ENCODE measurements at places on chromosomes 12 and 14.

DNA sequence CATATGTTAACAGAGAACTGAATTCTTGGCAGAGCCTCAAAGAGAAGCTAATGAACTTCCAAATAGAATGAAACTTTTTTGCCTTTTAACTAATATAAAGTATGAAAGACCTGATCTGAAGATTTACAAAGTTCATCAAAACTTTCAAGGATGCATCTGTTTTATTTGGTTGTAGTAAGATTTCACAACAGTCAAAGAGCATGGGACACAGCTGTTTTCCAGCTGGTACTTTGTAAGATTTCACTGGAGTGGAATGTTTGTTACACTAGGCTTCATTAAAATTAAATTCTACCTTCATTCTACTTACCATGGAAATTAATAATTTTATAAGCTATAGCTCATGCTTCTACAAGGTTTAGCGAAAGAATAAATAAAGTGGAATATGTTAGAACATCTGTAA is 351.2 kb downstream of the SLC6A15 start:
- no peak for DNase-seq

DNA sequence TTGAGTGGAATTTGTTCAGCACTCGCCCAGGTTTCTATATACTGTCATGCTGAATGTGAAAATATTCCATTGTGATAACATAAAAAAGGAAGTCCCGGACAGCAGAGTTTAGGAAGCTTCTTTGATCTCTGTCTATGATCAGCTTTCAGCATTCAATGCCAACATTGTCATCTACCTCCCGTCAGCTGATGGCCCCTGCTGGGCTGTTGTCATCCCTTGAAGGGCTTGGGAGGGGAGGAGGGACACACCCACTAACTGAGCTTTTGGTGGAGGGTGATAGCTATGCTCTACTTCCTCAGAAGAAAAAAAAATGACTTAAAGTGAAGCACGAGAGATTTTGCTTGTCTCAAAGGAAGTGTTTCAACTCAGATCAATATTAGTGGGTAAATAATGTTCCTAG is 4.7 kb upstream of the KRT77 start:
- DNase-seq: no peak

GRCh38 chr12:105288311-105288996 is 42.0 kb upstream of the C12orf75 start:
- no peak for DNase-seq

DNA sequence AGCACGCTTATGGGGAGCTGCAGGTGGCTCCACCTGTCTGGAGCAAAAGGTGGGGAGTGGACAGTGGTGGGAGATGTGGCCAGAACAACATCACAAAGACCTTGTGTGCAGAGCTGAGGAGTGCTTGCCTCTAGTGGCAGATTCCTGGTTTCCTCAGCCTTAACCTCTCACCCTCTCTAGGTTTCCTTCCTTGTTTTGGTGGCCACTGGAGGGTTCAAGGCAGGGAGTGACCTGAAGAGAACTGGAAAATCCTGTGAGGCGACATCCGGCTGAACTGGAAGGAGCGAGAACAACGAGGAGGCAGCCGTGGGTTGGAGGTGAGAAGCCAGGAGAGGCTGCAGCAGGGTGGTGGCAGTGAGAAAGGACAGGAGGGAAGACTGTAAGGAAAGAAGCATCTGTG is 6.3 kb upstream of the FLVCR2 start:
- no peak for DNase-seq

DNA sequence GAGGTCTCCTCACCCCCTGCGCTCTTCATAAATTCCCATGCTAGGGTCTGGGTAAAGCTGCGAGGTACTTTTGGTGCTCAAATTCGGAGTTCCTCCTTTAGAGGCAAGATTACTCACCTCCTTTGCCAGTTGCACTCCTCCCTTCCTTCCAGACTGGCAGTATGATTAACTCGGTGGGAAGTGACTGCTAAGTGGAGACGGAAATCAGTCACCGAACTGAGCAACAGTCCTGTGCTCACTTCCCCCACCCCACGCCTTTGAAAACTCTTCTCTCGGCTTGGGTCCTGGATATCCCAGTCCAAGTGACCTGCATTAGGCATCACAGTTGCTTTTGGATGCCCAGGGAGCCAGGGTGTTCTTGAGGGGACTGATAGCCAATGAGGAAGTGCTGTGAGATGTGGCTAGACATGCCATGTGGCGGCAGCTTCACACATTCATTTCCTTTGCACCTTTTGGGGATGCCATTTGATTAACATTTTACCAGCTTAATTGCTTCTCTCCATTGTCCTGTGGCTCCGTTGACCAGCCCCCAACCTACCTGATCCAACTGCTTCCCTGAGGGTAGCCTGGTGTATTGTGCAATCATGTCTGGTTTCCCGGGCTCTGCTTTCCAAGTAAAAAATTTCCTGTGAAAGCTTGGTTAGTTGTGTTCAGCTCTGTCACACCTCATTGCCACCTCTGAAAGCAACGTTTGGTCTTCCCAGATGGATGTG is 840 bp downstream of the PNP start:
- no peak for DNase-seq

DNA sequence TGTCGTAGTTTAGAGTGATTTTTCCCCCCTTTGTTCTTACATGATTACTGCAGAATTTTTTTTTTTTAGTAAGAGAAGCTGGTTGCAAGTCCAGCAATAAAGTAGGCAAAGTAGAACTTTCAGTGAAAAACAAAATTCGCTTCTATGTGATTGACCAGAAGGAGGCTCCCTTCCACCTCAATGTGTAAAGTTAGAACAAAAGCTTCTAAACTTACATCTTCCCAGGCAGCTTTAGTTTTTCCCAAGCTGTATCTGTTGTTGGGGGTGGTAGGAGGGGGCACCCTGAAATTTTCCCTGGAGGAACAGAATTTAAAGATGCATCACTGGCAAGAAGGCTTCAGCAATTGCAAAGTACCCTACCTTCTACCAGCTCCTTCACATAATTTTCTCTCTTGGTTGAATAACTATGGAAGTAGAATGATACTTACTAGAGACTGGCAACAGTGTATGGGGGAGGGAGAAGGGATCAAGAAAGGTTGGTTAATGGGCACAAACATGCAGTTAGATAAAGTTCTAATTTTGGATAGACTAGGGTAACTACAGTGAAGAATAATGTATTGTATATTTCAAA is 87.3 kb upstream of the E2F7 start:
- DNase-seq: no peak

- DNase-seq: no peak
Measured at GRCh38 chr12:101604132-101604531, 9.4 kb downstream of the MYBPC1 start.

DNA sequence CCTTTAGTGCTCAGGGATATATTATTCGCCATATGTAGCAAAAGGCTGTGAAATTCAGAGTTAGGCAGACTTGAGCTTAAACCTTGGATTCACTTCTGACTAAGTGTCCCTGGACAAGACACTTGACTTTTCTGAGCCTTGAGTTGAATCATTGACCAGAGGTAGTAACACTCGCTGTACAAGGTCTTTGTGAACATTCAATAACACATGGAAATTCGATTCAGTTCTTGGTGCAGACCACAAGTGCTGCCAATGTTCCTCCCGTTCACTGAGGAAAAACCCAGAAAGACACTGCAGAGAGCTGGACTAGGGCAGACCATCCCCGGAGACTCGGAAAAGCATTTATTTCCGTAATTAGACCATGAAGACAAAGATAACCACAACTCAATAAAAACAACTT is 901.4 kb downstream of the AACS start:
- no peak for DNase-seq

GRCh38 chr12:54486173-54486867 is 11.2 kb upstream of the NCKAP1L start:
- DNase-seq: no peak

GRCh38 chr12:98453070-98453469 is 62.3 kb upstream of the TMPO start:
- DNase-seq: no peak

Data from stimulated activated CD4-positive, alpha-beta T cell treated with anti-CD3 and anti-CD28 coated beads, Interleukin-1b, Interleukin-23, amount 100 ng/mL, for 1 hour (primary cell).